Activated CD8-positive, alpha-beta memory T cell treated with anti-CD3 and anti-CD28 coated beads, Interleukin-2, amount 10 ng/mL, durations not matched to agents 7 days and 5 days (primary cell): ENCODE measurements at places on chromosomes 5 and 9.

DNA sequence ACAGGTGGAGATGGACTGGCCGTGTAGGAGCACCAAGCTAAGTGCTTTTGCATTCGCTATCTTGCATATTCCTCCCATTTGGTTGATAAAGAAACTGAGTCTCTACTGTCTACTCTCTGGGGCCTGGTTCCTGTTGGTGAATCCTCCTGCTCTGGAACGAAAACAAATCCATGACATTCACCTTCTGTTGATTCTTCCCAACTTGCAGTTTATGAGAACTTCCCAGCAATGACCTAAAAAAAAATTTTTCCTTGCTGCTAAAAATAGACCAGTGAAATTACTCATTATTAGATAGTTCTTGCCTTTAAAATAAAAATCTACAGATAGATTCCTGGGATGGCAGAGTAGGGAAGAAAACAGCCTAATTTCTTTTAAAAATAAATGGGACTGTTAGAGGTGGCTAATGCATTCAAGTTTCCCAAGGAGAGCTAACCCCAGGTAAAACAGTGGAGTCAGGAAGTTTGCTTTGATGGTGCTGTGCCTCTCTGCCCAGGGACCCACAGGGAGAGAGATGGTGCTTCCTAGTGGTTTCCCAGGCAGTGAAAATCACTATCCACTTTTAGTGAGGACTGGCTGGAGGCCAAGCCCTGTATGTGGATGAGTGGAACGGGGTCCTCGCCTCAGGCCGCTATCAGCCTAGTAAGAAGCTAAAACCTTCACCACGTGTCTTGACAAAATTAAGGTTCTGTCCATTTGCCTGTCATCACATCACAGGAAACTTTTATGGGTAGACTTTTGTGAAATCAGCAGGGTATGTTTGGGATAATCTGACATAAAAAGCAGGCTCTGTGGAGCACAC lies 68.4 kb upstream of the NR3C1 start:
- DNase-seq, result no peak

GRCh38 chr5:57720656-57721055 lies 238.0 kb upstream of the ACTBL2 start:
- DNase-seq, result no peak

- DNase-seq, result no peak
These were observed 123.5 kb downstream of the SMARCA2 start for GRCh38 chr9:2138646-2139045.

GRCh38 chr5:115686738-115687074 lies 60.9 kb upstream of the TMED7 start:
- no peak for DNase-seq

- DNase-seq, result no peak
These were observed 63.4 kb downstream of the GOLM1 start for GRCh38 chr9:86035827-86036440.

GRCh38 chr9:136927343-136928271 lies 16.9 kb downstream of the FBXW5 start:
- DNase-seq, result no peak

GRCh38 chr5:89228355-89228754 lies 345.4 kb upstream of the MEF2C start:
- no peak for DNase-seq

GRCh38 chr5:142540922-142541422 lies 144.9 kb downstream of the FGF1 start:
- no peak for DNase-seq

GRCh38 chr5:33713136-33713765 lies 178.5 kb downstream of the ADAMTS12 start:
- DNase-seq, result no peak

GRCh38 chr5:22372376-22372775 lies 480.8 kb downstream of the CDH12 start:
- DNase-seq, result no peak

DNA sequence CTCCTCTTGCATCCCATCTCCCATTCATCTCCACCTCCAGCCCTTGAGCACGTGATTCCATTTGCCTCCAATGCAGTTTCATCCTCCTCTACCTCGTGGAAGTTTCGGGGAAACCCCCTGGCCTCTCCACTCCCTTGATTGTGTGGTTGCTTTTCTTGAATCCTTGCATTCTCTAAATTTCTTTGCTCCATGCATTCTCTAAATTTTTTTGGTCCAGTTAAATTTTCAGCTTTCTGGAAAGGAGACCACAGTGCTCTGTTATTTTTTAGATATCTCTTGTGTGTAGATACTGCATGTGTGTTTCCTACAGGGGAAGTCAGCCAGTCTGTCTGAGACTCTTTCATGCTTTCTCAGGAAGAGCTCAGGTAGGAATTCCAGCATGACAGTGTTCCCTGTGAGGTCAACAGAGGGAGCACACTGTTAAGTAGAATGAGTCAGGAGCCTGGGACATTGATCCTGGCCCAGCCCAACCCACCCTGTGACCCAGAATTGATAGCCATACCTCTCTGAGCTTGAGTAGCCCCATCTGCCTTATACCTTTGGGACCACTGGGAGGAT lies 52.8 kb downstream of the AMBP start:
- DNase-seq, result peak; percentile 3

GRCh38 chr5:141681295-141681694 lies 735 bp downstream of the ARAP3 start:
- DNase-seq, result no peak

- no peak for DNase-seq
These were observed 157.2 kb downstream of the AP3B1 start for GRCh38 chr5:78137290-78137689.

- no peak for DNase-seq
These were observed 38.3 kb downstream of the TMEM167A start for GRCh38 chr5:83038924-83039323.

DNA sequence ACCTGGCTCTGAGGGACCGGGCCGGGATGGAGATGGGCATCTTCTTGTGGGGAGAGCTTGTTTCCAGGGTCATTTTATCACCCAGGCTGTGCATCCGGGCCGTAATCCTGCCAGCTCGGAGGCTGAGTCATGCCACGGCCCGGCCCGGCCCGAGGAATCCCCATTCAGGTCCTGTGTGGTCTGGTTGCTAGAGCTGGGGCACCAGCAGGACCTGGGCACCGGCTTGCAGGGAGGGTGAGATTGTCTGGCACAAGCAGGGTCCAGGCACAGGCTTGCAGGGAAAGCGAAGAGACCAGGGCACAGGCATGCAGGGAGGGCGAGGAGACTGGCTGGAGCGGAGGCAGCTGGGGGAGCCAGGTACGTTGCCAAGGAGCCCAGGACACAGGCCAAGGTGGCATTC lies 106.8 kb downstream of the RXRA start:
- DNase-seq, result no peak

DNA sequence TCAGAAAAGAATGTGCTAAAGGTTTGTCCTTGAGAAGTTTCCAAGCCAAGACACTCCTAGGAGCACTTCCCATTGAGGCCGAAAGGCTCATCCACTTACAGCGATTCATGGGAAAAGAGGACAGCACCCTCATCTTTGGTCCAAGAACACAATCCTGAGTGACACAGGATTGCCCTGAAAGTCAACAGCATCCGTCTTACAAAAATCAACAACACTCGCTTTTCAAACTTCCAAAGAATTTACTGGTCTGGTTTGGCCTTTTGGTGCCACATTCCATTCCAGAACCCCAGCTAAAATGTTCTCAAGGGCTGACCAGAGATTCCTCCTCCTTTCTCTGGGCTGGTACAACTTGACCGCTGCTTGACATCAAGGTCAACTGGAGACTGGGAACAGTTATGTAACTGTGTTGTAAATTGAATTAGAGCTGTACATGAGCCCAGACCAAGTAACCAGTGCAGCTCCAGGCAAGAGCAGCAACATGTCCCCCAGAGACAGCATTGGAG lies 415.8 kb upstream of the PIK3R1 start:
- no peak for DNase-seq

DNA sequence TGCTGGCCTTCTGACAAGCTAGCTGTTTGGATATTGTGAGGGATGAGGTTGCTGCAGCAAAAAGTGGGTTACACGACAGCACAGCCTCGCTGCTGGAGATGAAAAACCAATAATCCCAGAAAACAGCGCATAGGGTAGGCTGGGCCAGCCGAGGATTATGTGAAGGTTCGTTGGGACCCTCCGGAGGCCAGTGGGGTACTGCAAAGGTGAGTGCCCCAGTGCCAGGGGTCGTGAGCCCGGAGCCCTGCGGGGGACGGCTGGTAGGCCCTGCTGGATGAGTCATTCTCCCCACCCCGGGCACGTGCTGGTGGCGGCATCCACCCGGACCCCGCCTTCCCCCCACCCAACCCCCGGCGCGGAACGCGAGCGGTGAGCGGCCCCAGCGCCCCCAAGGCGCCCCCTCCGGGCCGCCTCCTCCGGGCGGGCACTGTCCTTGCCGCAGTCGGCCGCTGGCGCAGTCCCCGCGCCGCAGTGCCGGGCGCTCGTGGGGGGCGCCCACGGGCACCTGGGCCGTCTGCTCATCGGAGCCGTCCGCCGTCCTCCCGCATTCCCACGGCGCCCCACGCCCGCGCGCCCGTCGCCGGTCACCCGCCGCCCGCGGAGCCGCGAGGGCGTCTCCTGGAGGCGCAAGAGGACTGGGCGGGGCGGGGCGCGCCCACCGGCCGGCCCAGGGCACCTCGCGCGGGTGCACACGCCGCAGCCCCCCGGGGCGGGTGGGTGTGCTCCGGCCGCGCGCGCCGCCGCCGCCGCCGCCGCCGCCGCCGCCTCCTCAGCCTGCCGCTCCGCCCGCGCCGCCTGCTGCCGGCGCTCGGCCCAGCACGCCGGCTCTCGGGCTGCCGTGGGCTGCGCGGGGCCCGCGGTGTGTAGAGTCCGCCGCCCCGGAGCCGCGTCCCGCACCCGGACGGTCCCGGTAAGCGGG lies at the start of gene PHF24:
Gene PHF24, plus strand, starts transcription at position 794 of the 919 bp plus-strand sequence. CDS start 13,014 bp downstream, outside the sequence.
- no peak for DNase-seq

DNA sequence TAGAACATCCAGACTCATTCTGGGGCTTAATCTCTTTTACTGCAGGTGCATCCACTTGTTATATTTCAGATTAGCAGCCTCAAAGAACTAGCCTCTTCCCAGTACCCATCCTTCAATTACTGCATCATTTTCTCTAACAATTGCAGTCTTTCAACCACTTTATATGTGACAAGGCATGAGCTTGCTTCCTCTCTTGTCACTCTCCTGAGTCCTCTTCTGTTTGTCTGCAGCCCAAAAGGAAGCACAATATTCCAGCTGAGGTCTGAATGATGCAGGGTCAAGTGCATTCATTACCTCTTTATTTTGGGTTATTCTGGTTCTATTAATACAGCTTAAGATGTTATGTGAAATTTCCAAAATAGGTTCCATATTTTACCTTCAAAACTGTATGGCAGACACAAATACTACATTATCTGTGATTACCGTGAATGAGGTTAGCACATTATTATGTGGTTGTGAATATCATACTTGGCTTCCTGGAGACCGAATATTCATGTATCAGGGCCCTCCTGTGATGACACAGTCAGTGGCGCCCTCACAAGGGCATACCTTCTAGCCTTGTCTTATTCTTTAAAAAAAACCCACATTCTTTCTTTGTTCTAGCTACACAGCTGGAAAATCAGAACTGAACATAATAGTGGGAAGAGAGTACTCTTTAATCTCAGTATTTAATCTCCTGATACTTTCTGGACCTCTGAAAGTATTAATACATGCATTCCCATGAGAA lies 323.8 kb downstream of the PDE4D start:
- no peak for DNase-seq

GRCh38 chr5:156031181-156031580 lies 295.8 kb upstream of the SGCD start:
- DNase-seq, result no peak

GRCh38 chr9:121556580-121556979 lies 56.9 kb upstream of the GGTA1 start:
- no peak for DNase-seq

DNA sequence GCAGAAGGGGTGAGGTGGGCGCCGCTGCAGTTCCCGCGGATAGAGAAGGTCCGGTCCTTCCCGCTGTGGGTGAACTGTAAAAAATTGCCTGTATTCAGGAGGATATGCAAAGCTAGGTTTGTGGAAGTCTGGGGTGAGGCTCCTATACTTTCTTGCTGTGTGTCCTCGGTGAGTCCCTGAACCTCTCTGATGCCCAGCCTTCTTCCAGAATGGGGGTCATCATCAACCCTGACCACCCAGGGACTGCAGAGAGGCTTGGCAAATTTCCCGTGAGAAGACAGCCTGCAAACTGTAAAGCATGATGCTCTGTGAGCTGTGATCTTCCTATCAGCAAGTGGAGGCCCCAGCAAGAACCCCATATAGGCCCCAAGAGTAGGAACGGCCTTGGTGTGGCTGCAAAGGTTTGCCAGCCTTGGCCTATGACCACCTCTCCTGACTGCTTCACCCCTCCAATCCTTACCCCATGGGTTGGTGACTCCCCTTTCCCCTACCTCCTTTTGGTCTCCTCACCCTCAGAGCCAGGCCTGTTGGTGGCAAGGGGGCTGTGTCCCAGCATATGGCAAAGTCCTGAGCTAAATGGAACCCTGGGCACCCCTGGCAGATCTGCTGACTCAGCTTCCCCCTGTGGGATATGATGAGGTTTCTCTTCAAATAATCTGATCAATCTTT lies 760 bp downstream of the ALDH1B1 start:
- no peak for DNase-seq

GRCh38 chr5:44933686-44934085 lies 124.9 kb downstream of the MRPS30 start:
- no peak for DNase-seq

- no peak for DNase-seq
These were observed 156.0 kb downstream of the ZNF462 start for GRCh38 chr9:107018861-107019545.

- no peak for DNase-seq
These were observed 92.8 kb upstream of the VCAN start for GRCh38 chr5:83378624-83379289.

GRCh38 chr5:14202462-14202861 lies 59.3 kb downstream of the TRIO start:
- no peak for DNase-seq

GRCh38 chr5:88827997-88828396 lies 55.0 kb downstream of the MEF2C start:
- no peak for DNase-seq

GRCh38 chr9:32253731-32254130 lies 130.7 kb upstream of the ACO1 start:
- DNase-seq, result no peak

DNA sequence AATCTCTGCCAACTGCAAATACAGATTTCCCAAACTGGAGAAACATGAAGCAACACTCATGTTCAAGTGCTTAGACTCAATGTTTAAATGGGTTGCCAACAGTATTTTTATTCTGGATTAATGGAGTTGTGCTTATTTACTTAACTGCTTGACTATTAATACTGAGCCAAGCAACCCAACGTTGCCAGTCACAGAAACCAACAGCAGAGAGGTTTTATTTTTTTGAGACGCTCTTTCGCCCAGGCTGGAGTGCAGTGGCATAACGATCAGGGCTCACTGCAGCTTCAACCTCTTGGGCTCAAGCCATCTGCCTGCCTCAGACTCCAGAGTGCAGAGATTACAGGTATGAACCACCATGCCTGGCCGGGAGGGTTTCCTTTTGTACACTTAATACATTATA lies 8.5 kb upstream of the TMEM268 start:
- DNase-seq, result no peak

DNA sequence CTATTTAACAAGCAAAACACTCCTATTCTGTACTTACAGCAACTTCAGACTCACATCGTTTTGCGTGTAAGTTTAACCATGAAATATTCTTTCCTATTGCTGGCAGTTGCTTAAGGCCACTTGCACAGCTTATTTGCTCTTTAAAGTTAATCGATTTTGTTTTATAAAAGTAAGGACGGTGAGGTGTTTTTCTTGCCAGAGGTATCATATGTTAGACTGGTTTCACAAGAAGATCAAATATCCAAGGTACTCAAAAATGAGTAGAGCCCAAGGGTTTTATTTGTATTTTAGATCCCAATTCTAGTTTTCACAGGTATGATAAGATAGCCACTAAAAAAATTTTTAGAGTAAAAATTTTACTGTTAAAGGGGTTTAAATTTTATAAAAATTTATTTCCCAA lies 16.2 kb downstream of the CLINT1 start:
- no peak for DNase-seq
